AML-193 (cell line): ENCODE measurements at places on chromosomes 12 and 14.

DNA sequence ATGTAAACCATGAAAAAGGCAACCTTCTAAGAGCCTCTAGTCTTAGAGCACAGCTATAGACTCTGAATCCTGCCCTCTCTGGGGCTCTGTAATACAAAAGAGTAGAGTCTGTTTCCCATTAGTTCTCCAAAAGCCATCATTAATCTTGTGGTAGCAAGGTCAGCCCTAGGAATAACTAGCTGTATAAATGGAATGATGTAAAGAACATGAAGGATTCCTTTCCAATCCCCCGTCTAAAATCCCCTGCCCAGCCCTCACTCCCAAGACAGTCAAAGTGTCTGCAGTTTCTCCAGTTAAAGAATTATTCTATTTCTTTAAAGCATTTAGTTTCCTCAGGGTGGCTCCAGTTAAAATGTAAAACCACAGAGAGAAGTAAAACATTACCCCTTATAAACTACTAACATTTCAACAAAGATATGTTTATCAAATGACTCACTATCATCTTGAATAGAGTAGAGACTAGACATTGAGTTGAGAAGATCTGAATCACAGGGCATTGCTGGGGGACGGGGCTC lies 104.2 kb downstream of the ST8SIA1 start:
- no peak for DNase-seq

DNA sequence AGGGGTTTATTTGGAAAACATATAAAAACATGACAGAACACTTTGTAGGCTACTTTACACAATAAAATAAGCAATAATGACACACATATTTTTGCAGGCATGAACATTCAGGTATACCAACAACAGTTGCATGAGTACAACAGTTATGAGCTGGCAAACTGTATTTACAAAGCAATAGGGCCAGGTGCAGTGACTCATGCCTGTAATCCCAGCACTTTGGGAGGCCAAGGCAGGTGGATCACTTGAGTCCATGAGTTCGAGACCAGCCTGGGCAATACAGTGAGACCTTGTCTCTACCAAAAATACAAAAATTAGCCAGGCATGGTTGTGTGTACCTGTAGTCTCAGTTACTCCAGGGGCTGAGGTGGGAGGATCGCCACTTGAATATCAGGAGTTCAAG lies 101.1 kb downstream of the BMP4 start:
- DNase-seq: no peak

GRCh38 chr14:27026097-27026496 lies 428.3 kb upstream of the NOVA1 start:
- DNase-seq: no peak

- no peak for DNase-seq
Observed at GRCh38 chr12:119399301-119399700, 64.8 kb downstream of the CCDC60 start.

GRCh38 chr12:100919116-100919515 lies 124.5 kb downstream of the ANO4 start:
- no peak for DNase-seq

DNA sequence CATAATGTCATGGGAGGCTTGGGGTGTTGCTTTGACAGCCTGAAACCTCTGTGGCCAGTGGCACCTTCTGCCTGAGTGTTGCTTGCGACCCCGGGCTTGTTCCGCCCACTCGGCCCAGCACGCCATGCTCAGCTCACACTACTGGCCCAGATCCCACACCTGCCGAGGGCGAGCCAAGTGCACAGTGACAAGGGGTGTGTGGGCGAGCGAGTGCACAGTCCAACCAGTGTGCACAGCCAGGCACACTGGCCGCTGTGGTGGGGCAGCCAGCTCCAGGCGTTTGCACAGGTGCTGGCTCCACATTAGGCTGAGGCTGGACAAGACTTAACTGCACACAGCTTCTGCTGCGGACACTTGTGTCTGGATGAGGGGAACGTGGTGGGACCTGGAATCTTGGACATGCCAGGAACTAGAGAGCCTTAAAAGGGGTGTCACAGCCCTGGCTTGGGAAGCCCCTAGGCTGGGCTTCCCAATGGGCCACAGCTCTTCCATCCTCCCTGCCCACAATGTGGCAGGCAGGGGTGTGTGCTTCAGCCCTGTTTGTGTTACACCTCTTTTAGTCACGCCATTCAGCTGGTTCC lies 609.2 kb upstream of the FOXG1 start:
- no peak for DNase-seq

DNA sequence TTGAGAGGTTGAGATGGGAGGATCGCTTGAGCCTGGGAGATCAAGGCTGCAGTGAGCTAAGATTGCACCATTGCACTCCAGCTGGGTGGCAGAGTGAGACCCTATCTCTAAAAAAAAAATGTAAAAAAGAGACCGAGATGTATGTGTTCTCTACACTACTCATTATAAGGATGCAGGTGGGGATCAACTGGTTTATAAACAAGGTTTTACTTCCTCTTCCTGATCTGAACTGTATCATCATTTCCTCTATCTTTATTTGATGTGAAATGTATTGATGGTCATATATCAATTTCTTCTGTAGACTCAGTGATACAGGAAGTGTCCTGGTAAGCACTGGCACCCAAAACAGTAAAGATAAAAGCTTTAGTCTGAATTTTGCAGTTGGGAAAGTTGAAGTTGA lies 20.1 kb upstream of the USP44 start:
- DNase-seq: no peak

GRCh38 chr14:60092526-60092920 lies 800 bp downstream of the PCNX4 start:
- peak; percentile 22 for DNase-seq

- no peak for DNase-seq
Observed at GRCh38 chr14:72603639-72604038, 290.3 kb downstream of the DPF3 start.

DNA sequence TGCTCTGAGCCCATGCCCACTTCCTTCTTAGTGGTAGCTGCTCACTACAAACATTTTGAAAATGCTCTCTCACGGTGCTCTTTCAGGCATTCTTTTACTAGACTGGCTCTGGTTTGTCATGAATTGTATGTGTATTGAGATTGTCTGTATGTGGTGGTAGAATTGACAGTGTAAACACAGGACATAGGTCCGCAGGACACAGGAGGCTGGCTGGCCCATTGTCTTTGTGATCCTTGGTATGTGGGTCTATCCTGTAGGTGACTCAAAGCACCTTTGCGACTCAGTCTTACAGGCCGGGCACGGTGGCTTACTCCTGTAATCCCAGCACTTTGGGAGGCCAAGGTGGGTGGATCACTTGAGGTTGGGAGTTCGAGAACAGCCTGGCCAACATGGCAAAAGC lies 250.9 kb downstream of the C12orf75 start:
- DNase-seq: no peak

DNA sequence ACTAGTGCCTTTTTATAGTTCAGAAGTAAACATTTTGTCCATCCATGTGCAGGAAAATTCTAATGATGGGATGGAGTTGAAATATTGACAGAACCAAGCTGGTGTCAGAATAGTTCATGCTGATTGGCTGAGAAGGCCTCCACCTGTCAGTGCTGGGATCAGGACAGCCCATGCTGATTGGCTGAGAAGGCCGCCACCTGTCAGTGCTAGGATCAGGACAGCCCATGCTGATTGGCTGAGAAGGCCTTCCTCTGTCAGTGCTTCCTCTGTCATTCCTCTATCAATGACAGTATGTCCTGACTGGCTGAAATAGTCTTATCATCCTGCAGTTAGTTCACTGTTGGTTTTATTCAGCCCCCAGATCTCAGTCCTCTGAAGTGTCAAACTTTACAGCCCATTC lies 95.7 kb downstream of the PPP2R5C start:
- DNase-seq: no peak

DNA sequence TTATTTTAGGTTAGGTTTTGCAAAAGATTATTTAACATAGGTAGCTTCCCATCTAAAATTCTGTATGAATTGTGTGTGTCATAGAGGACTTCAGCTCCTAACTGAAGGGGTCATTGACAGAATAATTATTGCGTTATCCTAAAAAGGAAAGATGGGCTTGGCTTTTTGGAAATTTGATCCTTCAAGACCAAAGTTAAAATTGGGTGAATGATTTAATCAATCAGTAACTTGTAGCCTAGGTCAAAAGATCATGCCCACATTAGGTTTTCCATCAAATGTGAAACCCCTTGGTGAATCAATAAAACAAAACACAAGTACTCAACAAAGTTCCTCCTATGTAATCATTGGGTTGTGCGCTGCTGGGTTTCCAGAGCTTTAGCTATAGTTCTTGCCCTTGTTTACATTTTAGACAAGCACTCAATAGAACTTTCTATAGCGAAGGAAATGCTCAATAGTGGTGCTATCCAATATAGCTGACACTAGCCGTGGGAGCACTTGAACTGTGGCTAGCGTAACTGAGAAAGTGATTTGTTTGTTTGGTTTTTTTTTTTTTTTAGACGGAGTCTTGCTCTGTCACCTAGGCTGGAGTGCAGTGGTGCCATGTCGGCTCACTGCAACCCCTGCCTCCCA lies 37.6 kb upstream of the ARHGAP5 start:
- no peak for DNase-seq

DNA sequence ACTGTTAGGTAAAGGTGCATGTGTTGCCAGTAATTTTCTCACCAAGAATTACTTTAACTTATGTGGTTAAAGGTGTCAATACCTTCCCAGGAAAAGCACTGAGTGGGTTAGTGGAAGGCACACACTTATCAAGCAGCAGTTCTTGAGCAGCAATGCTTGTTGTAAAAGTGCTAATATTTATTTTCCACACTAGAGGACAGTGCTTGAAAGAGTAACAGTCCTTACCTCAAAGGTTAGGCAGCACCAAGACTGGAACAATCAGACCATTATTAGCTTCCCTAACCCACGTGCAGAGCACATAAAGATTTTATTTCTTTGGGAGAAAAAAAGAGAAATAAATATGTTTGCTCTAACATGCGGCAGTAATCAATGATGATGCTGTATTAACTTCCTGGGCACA lies 48.8 kb upstream of the KRR1 start:
- no peak for DNase-seq

- no peak for DNase-seq
Observed at GRCh38 chr12:132279184-132279889, 50.1 kb downstream of the GALNT9 start.

DNA sequence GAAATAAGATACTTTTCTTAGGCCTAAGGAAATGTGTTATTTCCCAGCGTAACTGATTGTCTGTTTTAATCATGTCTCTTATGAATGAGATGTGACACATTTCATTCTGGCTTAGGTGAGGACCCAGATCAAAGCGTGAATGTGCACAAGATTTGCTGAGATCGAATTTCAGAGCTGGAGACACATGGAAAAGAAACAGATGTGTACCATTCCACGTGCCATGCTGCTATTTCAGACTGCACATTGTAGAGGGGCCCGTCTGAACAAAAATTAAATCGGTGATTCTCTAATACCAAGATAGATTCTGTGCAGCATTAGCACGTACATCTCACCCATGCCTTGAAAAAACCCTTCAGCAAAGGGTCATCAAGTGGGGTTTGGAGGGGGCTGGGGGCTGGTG lies 290.4 kb downstream of the AACS start:
- no peak for DNase-seq

- DNase-seq: no peak
Observed at GRCh38 chr12:94538318-94538717, 78.7 kb upstream of the CEP83 start.

GRCh38 chr14:28461389-28461788 lies 305.2 kb upstream of the FOXG1 start:
- no peak for DNase-seq

DNA sequence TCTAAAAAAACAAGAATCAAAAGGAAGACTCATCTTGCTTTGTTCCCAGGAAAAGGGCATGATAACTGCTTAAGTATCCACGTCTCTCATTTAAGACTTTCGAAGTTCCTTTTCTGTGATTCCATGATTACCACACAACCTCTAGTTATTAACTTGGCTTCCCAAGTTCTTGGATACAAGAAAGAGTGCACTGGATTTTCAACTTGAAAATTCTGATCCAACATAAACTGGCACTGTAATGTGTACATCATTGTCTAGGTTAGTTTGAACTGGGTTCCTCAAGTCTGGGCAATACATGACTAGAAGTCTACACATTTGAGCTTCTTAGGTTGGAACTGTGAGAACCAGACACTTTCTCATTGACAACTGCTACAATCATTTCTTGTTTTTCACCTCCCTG lies 1.6 kb downstream of the KLHL28 start:
- DNase-seq: no peak

DNA sequence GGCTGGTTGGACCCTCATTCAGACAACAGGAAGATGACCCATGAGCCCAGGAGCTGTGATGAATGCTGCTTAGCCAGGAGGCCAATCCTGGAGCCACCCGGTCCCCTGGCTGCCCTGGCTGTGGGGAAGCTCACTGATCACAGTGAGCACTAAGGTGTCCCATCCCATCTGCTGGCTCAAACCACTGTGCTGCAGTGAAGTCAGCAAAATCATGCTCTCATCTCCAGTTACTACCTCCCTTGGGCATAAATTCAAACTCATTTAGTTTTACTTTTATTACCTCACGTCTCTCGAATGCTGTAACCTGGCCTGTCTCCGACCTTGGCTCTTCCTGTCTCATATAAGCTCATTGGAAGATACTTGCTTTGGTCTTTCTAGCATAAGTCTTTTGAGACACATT lies 112.4 kb downstream of the APAF1 start:
- DNase-seq: no peak

- DNase-seq: no peak
Observed at GRCh38 chr12:89528434-89528833, 2.6 kb upstream of the POC1B start.

DNA sequence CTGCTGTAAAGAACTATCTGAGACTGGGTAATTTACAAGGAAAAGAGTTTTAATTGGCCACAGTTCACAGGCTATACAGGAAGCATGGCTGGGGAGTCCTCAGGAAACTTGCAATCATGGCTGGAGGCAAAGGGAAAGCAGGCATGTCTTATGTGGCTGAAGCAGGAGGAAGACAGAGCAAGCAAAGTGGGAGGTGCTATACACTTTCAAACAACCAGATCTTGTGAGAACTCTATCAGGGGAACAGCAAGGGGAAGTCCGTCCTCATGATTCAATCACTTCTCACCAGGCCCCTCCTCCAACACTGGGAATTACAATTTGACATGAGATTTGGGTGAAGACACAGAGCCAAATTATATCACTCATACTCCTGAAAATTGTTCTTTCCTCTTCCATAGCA lies 109.5 kb upstream of the PKP2 start:
- DNase-seq: no peak

- DNase-seq: no peak
Observed at GRCh38 chr12:22562036-22563028, 18.0 kb upstream of the C2CD5 start.

DNA sequence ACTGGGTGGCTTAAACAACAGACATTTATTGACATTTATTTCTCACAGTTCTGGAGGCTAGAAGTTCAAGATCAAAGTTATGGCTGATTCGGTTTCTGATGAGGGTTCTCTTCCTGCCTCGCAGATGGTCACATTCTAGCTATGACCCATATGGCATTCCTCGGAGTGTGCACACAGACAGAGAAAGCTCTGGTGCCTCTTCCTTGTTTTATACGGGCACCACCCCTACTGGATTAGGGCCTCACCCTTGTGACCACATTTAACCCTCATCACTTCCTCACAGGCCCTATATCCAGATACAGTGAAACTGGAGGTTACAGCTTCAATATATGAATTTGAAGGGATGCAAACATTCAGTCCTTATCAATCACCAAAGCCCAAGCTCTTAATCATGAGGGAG lies 77.0 kb upstream of the OVCH1 start:
- no peak for DNase-seq
